ENCODE measurements at places on chromosomes 3 and 15.

- DNase-seq: peak; percentile 80
Measured at GRCh38 chr15:25850154-25851111, 12.7 kb downstream of the ATP10A start.

GRCh38 chr15:77874063-77874462, 203.4 kb downstream of the TBC1D2B start:
- no peak for DNase-seq

DNA sequence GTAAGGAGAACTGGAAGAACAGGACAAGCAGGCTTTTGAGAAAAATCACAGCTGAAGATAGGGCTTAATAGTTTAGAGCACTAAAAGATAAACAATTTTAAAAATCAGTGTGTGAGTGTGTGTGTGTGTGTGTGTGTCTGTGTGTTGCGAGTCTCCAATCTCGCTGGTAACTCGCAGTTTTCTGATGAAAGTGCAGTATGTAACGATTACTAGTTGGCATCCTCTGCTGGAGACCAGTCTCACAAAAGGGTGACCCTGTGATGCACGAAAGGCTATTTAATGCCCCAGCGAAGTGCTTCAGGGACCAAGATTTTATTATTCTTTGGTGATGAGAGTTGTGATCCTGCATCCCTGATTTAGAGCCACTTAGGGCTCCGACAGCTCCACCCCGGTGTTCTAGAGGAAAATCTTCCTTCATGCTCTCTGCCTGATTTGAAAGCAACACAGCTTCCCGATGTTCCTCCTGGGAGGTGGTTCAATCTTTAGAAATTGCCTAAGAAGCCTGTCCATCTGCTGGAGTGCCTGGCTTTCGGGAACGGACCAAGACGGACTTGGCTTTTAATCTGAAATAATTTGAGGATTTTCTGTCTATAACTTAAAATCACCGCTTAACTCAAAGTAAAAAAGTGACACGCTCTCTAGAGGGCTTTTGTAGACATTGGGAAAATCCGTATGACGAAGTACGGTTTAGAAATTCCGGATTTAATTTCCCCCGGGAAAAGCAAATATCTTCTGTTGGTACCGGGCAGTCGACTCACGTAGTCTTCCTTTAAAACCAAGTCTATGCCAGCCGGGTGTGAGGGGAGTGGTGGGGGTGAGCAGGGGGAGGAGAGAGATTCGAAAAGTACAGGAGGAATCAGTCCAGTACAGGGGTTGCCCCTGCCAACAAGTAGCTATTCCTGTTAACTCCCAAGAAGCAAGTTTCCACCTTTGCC, 1.1 kb upstream of the ALCAM start:
- no peak for DNase-seq

- DNase-seq: no peak
Measured at GRCh38 chr3:123859177-123859576, 25.0 kb downstream of the MYLK start.

DNA sequence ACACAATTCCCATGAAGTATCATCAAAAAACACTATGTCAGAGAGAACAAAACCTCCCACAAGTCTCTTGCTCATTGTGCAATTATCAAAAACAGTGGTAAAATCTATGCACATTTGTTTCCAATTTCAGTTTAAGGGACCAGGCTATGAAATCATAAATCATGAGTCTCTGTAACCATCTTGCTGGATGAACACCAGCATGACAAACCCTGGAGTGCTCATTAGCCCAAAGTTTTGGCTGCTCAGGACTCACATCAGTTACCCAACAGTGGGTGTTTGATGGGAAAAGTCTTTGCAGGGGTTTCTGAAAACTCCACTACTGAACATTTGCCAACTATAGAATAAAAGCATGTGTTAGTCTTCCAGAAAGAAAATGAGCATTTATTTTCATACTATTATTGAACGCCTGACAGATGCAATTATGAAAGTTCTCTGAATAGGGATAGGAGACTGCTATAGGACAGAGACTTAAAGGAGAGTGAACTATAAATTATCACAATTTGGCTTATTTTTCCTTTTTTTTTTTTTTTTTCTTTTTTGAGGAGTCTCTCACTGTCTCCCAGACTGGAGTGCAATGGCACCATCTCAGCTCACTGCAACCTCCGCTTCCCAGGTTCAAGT, 240.8 kb upstream of the KCNMB2 start:
- DNase-seq: no peak

DNA sequence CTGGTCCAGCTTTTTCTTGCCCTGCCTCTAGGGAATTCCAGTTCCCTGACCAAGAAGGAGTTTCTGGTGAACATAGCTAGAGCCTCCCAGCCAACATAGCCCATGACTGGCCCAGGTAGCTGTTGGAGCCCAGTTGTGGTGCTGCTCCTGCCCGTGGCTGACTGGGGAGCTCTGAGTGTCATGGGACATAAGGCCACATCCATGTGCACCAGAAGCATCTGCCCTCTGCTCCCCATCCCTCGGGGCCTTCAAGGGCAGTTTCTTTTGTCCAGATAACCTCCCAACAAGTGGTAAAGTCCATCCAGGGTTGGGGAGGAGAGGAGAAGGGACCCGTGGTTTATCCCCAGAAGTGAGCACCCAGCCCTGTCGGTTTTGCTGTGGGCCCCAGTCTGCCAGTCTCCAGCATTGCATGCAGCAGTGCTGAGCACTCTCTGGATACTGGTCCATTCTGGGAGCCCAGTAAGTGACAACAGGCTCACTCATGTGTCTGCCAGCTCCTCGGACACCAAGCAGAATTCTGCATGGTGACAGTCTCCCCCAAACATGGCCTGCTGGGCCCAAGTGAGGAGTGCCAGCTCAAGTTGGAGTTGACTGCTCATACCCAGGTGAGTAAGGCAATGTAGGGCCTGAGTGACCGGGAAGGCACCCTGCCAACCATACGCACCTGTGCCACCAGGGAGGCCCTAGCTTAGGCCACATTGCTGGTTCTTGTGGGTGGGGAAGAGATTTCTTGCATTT, 28.8 kb downstream of the ACAA1 start:
- DNase-seq: no peak

GRCh38 chr15:45150481-45150880, 20.7 kb downstream of the DUOX1 start:
- no peak for DNase-seq

GRCh38 chr3:116770815-116771450, 61.4 kb downstream of the TUSC7 start:
- peak; percentile 33 for DNase-seq

Measured in CD4-positive, alpha-beta T cell treated with Interferon alpha-2 for 1 hour (primary cell).